ENCODE measurements at places on chromosomes 6 and 20.

- DNase-seq: no peak
Measured at GRCh38 chr6:128311944-128312570, 208.3 kb downstream of the PTPRK start.

- DNase-seq: no peak
Measured at GRCh38 chr6:85406641-85407075, 43.2 kb upstream of the NT5E start.

GRCh38 chr6:165988757-165989456, 178.7 kb downstream of the TBXT start:
- DNase-seq: no peak

DNA sequence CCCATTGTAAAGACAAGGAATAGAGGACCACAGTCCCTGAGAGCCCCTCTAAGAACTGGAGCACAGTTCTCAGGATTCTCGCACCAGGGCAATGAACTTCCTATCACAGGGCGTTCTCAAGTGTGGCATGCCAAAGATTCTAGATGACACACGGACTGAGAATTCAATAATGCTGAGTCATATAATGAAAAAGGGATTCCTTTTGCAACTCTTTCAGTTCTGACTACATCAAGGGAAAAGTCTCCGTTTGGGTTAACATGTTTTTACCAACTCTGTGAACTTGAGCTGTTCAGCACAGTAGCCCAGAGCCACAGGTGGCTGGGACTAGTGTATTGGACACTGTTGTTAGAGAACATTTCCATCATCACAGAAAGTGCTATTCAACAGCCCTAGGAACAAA, 3.4 kb downstream of the MED20 start:
- no peak for DNase-seq

DNA sequence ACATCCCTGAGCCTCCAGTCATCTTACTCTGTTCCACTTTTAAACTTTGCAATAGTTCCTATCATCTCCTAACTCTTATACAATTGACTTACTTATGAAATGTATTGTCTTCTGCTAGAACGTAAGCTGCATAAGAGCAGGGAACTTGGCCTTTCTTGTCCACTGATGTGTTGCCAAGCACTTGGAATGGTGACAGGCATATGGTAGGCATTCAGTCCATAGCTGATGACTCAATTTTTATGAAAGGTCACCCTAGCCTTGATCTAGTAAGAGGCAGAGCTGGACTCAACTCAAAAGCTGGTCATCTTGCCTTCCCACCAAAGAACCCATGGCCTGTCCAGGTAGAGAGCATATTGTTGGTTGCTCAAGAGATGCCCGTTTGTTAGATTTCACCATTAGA, 82.4 kb upstream of the FAM184A start:
- DNase-seq: no peak

DNA sequence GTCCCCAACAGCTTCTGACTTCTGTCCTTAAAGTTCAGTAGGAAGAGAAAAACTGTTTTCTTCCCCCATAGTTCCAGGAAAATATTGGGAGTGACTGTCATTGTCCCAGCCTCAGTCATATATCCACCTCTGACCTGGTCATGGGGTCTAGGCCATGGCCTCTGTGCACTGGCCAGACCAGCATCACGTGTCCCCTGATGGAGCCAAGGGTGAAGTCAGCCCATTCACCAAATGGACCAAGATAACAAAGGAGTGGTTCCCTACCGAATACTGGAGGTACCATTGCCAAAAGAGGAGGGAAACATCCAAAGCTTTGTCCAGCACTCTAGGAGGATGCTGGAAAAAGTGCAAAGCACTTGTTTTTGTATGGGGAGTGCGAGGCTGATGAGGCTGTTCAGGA, 395.4 kb downstream of the TAF4 start:
- no peak for DNase-seq

DNA sequence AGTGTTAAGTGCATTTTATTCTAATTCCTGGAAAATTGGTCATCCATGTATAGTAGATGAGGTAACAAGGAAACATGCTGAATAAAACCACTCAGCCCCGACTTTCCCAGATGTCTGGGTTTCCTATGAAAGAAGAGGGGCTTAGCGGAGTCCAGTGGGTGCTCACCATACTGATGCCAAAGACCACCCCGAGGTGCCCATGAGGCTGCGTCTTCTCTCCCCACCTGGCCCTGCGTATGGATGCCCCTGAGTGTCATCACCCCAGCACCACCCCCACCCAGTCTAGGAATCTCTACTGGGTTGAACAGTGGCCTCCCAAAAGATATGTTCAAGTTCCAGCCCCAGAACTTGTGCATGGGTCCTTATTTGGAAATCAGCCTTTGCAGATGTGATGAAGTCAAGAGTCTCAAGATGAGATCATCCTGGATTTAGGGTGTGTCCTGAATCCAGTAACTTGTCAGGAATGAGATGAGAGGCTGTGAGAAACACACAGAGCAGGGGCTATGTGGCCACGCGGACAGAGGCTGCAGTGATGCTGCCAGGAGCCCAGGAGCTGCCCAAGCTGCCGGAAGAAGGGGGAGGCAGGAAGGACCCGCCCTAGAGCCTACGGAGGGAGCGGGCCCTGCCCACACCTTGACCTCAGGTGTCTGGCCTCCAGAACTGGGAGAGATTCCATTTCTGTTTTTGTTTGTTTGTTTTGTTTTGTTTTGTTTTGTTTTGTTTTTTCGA, 124.6 kb upstream of the CDH4 start:
- DNase-seq: no peak

DNA sequence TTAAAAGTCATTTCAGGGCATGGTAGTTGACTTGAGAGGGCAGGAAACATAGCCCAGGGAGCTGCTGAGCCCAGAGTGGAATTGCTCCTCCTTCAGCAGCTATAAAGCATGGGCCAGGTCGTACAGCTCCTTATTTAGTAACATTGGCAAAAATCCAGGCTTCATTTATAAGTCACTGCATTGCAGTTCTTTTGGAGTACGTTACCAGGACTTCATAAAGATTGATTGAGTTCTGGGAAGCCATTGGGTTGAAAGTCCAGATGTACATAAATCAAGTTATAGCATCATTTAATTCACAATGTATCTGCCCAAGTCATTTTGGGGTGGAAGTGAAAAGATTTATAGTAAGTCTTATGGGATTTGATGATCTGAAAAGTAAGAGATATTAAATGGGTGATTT, 53.0 kb upstream of the ANKEF1 start:
- no peak for DNase-seq

DNA sequence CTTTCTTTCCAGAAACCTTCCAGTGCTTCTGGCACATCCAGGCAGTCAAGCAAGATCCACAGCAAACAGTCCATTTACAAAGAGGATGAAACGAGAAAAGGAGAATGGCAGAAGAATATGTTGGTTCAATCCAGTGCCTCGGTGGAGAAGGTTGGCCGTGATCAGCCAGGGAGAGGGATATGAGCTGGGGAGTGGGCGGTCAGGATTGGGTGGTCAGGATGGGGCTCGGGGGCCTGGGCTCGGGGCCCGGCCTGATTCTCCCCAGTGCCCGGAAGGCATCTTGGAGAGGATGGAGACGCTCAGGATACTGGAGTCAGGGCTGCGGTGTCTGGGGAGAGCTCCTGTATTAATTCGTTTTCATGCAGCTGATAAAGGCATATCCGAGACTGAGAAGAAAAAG, 61.3 kb downstream of the EFCAB8 start:
- DNase-seq: no peak

- DNase-seq: no peak
Measured at GRCh38 chr6:13473768-13474165, 13.6 kb downstream of the GFOD1 start.

- no peak for DNase-seq
Measured at GRCh38 chr6:147903321-147903720, 394.8 kb downstream of the SAMD5 start.

DNA sequence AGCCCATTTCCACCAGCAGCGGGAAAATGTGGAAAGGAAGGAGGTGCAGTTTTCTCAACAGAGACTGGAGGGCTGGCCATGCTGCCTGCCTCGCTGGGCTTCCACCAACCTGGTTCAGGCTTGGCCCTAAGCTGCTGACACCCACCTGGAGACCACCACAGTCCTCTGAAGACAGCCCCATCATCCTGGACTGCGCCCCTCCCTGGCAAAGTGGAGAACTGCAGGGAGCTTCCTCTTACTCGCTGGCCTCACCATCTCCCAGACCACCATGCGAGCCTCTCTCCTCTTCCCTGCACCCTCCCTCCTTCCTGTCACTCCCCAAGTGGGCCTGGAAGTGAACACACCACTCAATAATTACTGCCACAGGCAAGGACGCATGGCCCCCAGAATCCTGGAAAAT, 71.5 kb downstream of the PSMG4 start:
- no peak for DNase-seq

DNA sequence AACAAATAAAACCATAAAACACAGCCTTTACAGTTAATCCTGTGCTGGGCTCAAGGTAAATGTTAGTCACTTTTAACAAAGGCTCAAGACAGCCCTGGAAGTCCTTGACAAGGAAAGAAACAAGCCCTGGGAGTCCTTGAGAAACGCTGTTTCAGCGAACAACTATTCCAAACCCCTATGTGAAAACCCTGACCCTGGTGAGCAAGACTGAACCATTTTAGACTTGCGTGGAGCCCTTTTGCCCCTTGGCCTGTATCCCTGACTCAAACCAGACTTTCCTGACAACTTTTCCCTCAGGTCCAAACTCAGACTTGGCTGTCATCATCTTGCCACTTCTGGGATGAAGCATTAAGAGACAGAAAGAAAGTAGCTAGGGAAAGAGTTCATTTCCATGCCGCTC, 180.4 kb downstream of the AIG1 start:
- no peak for DNase-seq

DNA sequence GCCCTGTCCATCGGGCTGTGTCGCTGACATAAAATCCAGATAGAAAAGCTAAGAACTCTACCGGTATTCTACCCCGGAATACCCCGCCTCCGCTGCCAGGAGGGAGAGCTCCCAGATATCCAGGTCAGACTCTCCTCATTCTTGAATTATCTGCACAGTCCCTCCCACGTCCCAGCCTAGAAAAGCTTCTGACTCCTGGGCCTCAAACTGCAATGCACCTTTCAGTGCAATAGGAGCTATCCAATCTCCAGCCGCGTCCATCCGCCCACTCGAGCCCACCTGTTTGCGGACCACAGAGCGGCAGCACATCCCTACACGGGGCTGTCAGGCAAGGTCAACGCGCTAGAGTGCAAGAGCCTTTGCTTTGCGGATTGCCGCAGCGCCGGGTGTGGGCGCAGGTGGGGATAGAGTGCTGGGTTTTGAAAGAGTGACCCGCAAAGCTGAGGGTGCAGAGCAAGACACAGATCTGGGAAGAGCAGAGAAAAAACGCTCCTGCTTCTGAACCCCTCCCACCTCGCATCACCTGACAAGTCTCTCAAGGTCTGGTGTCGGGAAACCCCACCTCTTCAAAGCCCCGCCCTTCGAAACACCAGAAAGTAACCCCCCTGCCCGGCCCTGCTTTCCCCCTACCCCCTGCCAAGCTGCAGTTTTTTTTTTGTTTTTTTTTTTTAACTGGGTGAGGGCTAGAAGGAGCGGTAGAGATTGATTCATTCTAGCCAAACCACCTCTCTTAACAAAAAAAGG, 1.3 kb downstream of the TAPBP start:
- DNase-seq: peak; percentile 75
